CD4-positive, alpha-beta T cell treated with Interleukin-4 for 4 hours (primary cell): ENCODE measurements at places on chromosomes 2 and 18.
A peak's percentile ranks its signal among the peaks of the same experiment; 100 is the strongest.

- DNase-seq: no peak
Observed at GRCh38 chr18:34153711-34154110, 71.0 kb downstream of the NOL4 start.

DNA sequence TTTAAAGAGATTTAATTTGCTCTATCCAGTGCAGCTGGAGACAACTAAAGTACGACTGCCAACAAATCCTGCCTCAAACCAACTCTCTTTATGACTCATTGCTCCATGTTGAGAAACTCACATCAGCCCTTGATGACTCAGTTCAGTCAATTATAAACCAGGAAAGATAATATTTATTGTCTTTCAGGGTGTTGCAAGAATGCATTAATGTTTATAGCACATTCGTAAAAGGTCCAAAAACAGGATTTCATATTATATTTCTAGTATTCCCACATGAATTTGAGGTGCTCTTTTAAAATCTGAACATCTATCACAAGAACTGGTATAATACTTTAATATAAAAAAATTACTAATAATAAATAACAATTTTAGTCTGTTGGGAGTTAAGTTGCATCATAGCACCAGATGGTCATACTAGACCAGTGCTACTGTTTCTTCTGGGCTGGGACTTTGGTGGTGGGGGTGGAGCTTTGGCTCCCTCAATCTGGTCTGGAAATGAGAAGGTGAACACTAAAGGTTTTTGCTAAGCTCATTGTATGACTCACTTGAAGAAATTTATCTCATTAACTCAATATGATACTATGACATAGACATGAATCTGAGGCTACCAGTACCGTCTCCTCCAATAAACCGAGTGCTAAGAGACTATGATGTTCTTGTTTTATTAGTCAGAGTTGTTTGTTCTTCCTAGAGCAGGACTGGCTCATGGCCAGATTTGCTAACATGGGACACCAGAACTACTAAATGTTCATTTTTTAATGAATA, 26.6 kb upstream of the MAP3K20 start:
- no peak for DNase-seq

GRCh38 chr2:9236045-9236344, 29.4 kb downstream of the ASAP2 start:
- DNase-seq: no peak

- DNase-seq: no peak
Observed at GRCh38 chr2:47041891-47042684, 113.0 kb downstream of the STPG4 start.

- no peak for DNase-seq
Observed at GRCh38 chr2:109272461-109272860, 143.5 kb downstream of the SH3RF3 start.

- no peak for DNase-seq
Observed at GRCh38 chr2:47002031-47002430, 86.4 kb upstream of the MCFD2 start.

DNA sequence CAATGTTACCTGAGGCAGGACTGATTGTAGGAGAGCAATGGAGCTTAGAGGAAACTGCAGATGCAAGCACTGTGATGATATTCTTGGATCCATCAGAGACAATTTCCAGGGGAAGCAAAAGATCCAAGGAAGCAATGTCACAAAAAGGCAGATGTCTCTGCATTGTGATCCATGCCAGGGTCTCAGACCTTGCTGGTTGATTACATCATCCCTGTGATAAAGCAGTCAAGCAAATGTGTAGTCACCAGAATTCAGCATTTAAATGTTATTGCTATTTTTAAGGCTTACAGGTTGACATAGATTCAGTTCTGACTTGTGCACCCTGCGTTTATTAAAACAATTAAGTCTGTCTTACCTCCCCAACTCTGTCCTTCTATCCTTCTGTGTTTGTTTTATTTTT, 56.8 kb upstream of the CCDC85A start:
- no peak for DNase-seq

DNA sequence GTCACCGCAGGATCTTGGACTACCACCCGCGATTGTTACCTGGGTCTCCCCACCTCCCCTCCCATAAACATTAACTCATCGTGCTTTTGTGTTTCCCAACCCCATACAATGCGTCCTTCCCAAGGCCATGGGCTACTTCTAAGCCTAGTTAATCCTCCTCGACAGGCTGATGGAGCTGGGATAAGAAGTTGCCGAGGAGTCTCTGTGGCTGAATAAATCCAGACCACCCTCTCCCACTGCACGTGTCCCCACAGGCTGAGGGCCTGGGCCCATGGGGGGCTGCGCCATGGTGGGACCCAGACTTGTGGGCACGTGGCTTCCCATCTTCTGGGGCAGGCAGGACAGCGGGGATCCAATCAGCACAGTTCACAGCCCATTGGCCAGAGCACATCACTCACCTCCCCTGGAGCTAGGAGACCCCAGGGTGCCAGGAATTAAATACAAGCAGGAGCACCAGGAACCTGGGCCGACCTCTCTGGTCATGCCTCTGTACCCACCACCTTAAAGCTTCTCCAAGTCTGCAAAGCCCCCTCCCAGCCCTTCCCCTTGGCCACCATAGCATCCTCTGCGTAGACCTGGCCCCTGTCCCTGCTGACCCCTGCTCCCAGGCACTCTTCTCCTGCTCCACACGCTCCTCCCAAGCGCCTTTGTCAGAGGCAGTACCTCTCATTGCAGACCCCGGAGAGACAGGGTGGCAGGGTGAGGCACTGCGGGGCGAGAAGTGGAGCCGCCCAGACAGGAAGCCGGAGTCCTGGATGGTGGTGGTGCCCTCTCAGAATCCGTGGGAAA, 51.0 kb upstream of the ID2 start:
- DNase-seq: no peak

DNA sequence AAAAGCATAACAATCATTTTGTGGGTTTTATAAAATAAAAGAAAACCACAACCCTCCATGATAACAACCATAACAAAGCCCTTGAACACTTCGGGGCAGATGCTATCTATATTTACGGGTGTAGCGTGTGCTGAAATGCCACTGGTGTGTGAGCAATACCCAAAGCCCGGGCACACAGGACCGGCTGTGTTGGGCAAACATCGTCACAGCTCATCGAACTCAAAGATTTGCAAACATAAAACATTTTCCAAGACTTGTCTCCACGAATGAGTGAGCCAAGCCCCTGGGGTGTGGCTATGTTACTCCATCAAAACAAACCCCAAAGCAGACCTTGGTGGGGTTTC, 290.2 kb downstream of the LPIN1 start:
- DNase-seq: peak; percentile 12

- DNase-seq: peak; percentile 62
Observed at GRCh38 chr2:36780231-36780839, 83.8 kb downstream of the VIT start.

GRCh38 chr2:204753841-204754240, 208.6 kb downstream of the PARD3B start:
- DNase-seq: no peak

DNA sequence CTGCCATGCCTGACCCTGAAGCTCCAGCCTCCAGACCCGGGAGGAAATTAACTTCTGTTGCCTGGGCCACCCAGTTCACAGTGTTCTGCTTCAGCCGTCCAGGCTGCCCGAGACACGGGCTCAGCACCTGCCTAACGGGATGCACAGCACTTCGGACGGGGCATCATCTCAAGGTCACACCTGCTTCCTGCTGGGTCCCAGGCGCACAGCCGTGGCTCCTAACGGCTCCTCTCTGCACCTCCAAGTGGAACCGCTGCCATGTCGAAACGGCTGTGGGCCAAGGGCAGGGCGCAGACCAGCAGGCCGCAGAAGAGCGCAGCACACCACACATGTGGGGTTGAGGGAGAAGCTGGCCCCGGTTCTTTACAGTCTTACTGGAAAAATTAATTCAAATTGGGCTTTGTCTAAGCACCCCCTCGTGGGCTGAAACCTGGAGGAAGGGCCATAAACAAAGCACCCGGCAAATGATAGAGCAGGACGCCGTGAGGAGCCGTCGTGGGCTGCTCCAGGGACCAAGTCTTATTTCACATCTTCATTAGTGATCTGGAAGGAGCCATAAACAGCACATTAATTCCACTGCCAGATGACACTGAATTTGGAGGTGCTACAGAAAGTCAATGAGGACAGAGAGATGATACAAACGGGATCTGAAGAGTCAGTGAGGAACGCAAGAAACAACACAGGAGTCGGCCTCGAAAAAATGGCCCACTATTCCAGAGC, 59.6 kb downstream of the EIPR1 start:
- DNase-seq: no peak

DNA sequence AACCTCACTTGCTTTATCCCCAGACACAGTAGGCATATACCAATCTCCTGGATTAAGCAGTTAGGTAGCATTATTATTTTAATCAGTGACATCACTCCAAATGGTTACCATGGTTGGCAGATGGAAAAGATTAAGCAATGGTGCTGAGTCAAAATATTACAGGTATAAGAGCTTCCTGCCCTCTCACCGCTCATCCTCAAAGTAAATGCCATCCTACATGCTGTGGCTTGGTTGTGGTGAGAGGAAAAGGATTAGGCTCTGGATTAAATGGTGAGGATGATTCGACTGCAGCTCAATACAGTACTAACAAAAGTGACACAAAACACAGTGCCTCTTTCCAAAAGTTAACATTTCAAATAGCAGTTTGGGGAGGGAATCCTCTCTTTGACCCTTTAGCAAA, 108.9 kb upstream of the ACAA2 start:
- no peak for DNase-seq

GRCh38 chr2:67904566-67904965, 158.2 kb downstream of the C1D start:
- DNase-seq: no peak

- DNase-seq: no peak
Observed at GRCh38 chr2:40037303-40037702, 258.2 kb upstream of the THUMPD2 start.

DNA sequence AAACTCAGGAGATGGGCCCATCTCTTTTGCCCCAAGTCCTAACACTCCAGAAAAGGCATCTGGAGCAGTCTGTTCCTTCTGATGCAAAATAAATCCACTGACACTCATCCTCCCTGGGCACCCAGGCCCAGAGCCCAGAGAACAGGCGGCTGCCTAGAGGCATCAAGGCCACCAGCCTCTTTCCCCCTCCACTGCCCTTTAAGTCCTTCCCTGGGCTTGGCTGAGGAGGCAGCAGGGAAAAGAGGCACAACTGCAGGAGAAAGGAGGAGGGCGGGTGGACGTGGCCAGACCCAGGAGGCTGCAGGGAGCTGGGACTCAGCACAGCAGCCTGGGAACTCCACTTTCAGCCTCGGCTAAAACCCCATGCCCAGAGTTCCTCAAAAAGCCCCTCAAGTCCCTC, 99.7 kb upstream of the ID2 start:
- no peak for DNase-seq

- no peak for DNase-seq
Observed at GRCh38 chr2:162746310-162746709, 92.3 kb downstream of the KCNH7 start.

GRCh38 chr2:160582081-160582480, 88.5 kb upstream of the RBMS1 start:
- DNase-seq: no peak

DNA sequence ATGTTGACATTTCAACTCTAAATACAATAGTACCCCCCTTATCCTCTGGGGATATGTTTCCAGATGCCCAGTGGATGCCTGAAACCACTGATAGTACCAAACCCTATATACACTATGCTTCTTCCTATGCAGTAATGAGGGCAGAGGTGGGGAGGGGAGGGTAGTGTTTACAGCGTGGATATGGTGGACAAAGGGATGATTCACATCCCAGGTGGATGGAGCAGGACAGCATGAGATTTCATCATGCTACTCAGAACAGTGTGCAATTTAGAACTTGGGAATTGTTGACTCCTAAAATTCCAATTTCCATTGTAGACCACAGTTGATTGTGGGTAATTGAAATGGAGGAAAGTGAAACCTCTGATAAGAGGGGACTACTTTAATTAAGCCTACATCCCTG, 75.4 kb downstream of the TSN start:
- no peak for DNase-seq

DNA sequence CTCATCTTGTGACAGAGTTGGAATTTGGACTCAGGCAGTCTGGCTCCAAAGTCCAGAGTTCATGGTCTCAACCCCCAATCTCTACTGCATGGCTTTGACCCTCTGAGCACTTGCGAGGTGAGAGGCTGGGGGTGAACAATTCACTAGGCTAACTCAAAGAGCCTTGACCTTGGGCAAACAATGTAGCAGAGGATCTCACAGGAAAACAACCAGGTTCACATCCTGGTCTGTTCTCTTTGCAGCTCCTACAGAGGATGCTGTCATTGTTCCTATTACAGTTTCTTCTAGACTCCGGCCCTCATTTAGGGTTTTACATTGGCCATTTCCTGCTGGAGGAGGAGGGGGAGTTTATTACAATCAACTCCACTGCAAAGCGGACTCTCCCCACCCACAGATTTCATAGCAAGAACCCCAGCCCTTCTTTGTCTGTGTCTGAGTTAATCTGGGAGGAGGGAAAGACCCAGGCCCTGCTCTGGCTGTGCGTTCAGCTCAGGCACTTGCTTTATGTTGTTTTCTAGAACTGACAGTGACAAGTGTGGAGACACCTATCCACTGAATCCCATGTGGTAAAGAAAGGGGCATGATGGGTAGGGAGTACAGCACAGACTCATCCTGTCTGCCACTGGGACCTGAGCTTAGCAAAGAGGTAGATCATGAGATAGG, 101.6 kb downstream of the LBH start:
- peak; percentile 34 for DNase-seq

GRCh38 chr2:217297096-217297495, 437.2 kb upstream of the TNP1 start:
- DNase-seq: no peak

GRCh38 chr2:72153026-72153791, 5.5 kb upstream of the CYP26B1 start:
- DNase-seq: no peak

DNA sequence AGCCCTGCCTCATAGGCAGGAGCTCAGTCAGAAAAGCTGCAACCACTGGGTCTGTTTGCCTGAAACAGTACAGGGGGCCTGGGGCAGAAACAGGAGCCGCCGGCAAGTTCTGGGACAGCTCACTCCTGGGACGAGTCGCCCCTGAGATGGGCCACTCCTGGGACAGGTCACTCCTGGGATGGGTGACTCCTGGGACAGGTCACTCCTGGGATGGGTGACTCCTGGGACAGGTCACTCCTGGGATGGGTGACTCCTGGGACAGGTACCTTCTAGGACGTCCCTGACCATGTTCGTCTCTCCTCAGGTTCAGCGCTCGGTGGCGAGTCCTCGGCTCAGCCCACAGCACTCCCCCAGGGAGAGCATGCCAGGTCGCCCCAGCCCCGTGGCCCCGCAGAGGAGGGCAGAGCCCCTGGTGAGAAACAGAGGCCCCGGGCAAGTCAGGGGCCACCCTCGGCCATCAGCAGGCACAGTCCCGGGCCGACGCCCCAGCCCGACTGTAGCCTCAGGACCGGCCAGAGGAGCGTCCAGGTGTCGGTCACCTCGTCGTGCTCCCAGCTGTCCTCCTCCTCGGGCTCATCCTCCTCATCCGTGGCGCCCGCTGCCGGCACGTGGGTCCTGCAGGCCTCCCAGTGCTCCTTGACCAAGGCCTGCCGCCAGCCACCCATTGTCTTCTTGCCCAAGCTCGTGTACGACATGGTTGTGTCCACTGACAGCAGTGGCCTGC, 51.8 kb downstream of the NTSR2 start:
- DNase-seq: no peak

DNA sequence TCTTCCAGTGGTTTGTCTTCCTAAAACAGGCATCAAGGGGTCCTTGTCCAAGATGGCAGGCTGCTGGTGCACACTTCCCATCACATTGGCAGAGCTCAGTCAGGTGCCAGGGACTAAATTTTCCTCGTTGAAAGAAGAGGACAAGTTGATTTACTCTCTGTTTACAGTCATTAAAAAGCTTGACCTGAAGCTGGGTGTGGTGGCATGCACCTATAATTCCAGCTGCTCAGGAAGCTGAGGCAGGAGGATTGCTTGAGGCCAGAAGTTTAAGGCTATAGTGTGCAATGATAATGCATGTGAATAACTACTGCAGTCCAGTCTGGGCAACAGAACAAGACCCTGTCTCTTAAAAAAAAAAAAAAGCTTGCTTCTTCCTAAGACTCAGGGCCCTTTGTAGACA, 3.6 kb upstream of the PLB1 start:
- no peak for DNase-seq
